GDM1 (cell line): ENCODE measurements at places on chromosomes 3 and 15.

GRCh38 chr3:52370531-52370930, 54.4 kb downstream of the DNAH1 start:
- no peak for DNase-seq

- DNase-seq: no peak
These were observed 8.1 kb downstream of the SIAH2 start for GRCh38 chr3:150754896-150755295.

- peak; percentile 48 for DNase-seq
These were observed 140.4 kb downstream of the SRGAP3 start for GRCh38 chr3:9108876-9109567.

DNA sequence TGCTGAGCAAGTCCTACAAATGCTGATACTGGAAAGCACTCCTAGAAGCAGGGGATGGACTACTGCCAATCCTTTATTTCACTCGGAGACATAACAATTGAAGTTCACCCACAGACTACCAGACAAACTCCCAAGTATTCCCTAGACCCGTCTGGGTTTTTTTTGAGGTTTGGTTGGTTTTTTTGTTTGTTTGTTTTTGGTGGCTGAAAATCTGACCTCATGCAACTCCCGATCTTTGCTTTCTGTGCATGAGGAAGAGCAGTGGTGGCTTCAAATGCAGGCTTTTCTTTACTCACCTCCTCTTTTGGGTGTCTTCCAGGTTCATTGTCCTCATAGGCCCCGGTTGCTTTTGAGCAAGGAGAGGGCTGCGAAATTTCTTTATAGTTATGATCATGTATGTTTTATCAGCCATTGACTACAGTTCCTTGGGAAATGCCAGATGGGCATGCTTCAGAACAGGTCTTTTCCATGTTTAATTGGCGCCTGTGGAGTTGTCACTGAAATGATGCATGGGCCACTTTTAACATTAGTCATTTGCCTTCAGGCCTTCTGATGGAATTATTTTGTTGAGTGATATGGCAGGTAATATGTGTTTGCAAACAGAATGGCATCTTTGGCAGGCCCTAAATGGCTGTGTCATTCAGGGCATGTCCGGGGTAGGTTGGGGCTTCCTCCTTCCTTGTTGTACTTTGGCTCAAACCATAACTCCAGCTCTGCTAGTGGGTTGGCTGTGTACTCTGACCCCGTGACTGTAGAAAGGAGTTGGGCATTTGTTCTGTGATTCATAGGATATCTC, 81.3 kb upstream of the ZBED2 start:
- no peak for DNase-seq

GRCh38 chr3:187360596-187360995, 7.6 kb upstream of the RTP4 start:
- DNase-seq: no peak

DNA sequence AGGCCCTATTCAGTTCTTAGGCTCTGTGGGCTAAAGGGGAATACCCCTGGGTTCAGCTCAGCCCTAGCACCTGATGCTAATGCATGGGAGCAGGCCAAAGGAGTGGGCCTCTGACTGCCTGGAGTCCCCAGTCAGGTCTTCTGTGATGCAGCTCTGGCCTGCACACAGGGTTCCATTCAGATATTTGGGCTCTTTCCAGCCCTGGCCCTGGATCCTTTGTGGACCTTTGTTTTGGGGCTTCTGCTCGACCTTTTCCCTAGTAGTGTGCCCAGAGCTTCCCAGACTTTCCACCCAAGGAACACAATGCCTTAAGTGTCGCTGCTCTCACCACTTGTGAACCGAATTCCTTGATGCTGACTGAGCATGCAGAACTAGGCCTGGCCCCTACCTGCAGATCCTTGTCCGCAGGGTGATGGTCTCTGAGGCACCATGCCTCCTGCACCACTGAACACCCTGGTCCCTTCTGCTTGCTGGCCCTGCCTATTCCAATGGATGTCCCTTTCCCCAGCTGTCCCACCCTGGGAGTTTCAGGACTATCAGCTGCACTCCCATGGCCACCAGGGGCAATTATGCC, 5.1 kb downstream of the SEC13 start:
- no peak for DNase-seq
